ENCODE measurements at places on chromosomes 2 and 18. TPM values are rescaled to one million over a fixed set of nuclear protein-coding genes. Genes with fewer than 3 reads are reported as not detected.
A peak's percentile ranks its signal among the peaks of the same experiment; 100 is the strongest.

The GATA6 gene
- polyA plus RNA-seq = 57.6 TPM

The FASTKD1 gene
- polyA plus RNA-seq = 44.5 TPM

The MYCN gene
- 15.3 TPM for polyA plus RNA-seq

The PLGLB1 gene
- 18.7 TPM for polyA plus RNA-seq

The NDUFS1 gene
- 55.6 TPM for polyA plus RNA-seq

The MOGAT1 gene
- not detected for polyA plus RNA-seq

The FHL2 gene
- polyA plus RNA-seq = 7.9 TPM

The GREB1 gene
- polyA plus RNA-seq = 13.2 TPM

The XIRP2 gene
- polyA plus RNA-seq = 0.40 TPM

The ESPNL gene
- 8.8 TPM for polyA plus RNA-seq

The MAL gene
- 0.78 TPM for polyA plus RNA-seq

DNA sequence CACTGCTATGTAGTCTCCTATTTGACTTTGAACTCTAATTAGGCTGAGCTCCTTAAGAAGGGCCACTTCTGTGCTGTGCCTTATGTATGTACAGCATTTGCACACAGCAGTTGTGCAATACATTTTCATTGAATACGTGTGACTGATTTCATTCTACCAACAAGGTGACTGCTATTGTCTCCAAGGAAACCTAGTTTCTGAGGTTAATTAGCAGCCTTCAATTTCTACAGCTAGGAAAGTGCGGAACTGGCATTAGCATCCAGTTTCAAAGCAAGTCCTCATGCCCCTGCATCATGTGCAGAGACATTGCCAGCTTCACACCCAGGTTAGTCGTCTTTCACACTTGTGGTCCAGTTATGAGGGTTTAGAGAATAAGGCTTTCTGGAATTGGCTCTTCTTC is 58.6 kb downstream of the NCK2 start:
- DNase-seq = no peak

DNA sequence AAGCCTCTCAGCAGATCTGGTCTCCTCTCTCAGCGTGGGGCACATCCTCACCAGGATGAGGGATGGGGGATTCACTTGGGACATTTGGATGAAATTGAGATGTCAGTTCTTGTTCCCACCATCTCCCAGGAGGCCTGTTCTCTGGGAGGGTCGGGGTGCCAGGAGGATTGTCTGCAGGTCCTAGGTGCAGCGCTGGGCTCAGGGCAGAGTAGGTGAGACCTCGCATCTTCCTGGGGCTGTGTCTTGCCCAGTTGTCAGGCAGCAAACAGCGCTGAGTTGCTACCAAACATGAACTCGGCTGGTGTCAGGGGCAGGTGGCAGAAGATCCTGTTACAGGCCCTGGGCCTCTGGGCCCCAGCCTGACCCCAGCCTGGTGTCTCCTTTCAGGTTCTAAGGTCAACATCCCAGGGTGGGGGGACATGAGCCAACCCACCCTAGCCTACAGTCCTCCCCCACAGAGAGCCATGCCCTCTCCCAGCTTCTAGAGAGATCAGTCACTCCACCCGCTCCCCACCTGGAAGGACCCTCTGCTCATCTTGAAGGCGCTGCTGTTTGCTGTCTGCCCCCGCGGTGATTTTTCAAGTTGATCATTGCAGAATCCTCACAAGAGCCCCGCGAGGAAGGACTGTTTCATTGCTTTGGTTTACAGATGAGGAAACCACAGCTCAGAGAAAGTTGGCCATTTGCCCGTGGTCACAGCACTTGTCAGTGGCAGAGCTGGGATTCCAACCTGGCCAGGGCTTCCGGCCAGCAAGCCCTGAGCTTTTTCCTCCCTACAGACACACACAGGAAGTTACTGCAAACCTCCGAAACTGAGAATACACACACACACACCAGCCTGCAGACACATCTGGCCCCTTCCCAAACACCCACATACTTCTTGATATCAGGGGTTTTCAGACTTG is 83.9 kb downstream of the STPG4 start:
- DNase-seq = no peak

DNA sequence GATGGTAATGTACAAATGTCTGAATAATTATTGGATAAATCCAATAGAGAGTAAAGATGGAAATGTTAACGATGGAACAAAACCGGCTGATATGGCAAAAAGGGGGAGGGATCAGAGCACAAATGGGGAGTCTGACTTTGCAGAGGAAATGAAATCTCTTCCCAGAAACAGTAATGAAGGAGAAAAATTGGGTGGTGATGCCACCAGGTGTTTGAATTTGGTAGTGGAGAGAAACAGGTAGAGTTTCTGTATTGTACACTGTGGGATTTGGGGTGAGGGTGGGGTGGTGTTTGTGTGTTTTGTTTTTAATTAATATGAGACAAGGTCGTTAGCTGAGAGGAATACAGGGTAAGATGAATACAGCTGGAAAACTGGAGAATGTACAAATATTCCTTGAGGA is 20.4 kb upstream of the XDH start:
- no peak for DNase-seq

DNA sequence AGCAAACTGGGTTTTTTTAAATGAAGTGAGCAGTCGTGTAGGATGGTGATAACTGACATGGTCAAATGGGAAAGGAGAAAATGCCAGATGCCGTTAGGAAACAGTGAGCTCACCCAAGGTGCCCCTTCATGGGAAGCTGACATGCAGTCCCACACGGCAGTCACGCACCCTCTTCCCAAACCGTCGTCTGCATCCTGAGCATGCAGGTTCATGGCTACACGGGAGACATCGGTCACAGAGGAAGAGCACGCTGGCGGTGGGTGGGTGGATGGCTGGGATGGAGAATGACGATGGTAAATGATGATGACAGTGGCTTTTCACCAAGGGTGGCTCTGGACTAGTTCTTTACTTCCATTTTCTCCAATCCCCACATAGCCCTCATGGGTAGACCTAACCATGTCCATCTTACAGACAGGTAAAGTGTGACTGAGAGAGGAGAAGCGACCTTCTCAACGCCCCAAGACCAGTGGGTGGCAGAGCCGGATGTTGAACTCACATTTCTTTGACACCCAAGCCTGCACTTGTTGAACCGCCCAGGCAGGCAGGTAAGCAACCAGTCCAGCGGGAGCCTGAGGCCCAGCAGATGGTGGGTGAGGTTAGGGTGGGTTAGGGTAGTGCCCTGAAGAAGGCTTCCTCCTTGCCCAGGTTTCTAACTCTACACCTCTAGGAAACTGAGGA is 44.5 kb downstream of the TNS1 start:
- DNase-seq = no peak

DNA sequence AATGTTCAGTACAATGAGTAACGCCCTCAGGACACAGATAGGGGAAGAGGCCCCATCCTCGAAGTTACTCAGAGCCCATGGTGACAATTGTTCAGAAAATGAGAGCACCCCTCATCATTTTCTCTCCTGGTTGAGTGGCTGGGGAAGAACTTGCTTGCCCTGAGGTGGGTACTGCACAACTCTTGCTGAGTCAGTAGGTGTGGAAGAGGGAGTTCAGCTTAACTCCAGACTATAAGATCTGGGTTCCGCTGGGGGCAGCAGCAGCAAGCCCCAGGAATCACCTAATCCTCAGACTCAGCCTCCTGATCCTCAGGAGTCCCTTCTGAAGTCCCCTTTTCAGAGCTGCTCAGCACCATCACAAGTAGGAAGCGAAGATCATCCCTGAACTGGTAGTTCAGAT is 123.7 kb downstream of the PIEZO2 start:
- no peak for DNase-seq

GRCh38 chr2:169013628-169014026 is 17.5 kb downstream of the ABCB11 start:
- DNase-seq = no peak

DNA sequence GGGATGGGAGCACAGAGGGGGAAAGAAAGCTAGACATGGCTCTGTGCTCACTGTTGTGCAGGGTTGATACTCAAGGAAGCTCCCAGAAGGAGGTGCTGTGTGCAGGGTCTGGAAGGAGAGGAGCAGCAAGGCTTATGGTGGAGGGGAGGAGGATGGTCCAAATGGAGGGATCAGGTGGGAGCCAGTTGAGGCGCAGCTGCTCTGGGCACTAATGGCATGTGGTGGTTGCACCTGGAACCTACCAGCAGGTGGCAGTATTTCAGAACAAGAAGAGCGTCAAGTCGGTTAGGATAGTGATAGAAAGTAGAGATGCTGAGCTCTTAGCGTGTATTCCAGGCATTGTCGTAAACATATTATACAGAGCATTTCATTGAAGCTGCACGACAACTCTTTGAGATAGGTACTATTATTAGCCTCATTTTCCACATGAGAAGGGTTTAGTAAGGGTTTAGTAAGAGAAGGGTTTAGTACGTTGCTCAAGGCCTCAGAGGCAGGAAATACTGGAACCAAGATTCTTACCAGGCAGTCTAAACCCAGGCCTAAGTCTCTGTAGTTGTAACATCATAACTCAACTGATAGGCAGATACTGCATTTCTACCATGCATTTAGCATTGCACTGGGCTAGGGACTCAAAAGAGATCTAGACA is 223.7 kb downstream of the CYP26B1 start:
- DNase-seq = peak; percentile 42

GRCh38 chr2:19033240-19033639 is 325.2 kb downstream of the OSR1 start:
- no peak for DNase-seq

- no peak for DNase-seq
These were observed 237.3 kb upstream of the KLHL14 start for GRCh38 chr18:33010149-33010548.

DNA sequence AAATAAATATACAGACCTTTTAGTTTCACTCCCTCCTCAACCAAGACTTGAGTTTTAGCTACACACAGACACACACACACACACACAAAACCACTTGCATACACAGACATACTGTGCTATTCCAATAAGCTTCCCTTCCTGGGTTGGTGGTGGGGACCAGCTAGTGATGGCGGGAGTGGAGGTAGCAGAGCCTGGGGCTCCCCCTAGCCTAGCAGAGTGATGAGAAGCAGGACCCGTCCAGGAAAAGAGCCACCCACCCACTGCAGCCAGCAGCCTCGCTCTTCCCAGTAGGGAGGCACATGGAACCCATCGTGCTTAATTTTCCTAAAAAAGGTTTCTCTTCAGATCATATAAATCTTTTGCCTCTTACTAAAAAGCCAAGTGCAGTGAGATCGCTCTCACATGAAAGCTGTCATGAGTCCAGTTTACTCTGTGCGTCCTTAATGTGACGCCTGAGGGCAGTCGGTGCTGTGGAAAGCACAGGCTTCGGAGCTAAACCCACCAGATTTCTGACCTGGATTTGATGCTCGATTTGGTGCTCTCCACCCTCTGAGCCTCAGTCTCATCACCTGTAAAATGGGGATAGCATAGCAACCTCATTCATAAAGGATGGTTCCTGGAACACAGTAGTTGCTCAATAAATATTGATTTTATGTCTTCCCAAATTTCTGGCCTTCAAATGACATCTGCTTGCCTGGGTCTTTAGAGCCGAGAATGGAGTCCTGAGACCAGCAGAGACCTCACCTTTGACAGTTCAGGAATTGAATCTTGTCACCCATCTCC is 60.1 kb upstream of the YWHAQ start:
- DNase-seq = no peak

DNA sequence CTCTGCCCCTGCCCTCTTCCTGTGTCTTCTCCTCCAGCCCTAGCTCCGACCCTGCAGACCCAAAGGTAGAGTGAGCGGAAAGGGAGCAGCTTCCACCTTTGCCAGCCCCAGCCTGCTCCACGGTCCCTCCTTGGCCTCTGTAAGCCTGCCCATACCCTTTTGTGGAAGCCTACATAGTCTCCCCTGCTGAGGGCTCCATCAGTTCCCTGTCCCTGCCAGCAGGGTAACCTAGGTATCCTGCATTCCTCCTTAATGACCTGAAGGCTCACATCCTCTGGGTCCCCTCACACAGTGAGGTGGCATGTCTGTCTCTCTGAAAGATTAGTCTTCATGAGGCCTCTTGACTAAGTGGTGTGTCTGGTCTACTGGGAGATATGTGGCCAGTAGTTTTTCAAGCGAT is 20.5 kb upstream of the ACKR3 start:
- no peak for DNase-seq

- no peak for DNase-seq
These were observed 20.9 kb downstream of the CFLAR start for GRCh38 chr2:201136889-201137321.

GRCh38 chr18:72674710-72675109 is 130.6 kb upstream of the CBLN2 start:
- no peak for DNase-seq
